ENCODE measurements at places on chromosomes 12 and 14. TPM values are rescaled to one million over a fixed set of nuclear protein-coding genes. Genes with fewer than 3 reads are reported as not detected.

- DNase-seq: no peak
Measured at GRCh38 chr12:44774815-44775411, 101.2 kb downstream of the NELL2 start.

DNA sequence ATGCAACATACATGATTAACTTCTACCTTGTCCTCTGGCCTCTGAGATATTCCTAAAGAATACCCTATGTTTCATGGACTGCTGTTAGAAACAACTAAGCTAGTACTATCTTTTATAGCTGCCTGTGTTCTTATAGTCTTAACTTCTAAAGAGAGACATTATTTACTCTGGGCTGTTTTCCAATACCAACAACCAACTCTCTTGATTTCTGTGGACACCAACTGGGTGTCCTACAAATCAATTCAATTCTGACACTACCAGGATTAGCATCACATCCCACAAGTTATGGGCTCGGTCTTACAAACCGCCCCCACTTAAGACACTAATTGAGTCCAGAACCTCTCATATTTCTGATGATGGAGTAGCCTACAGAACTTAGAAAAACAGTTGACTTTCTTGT lies 8.3 kb downstream of the XPOT start:
- no peak for DNase-seq

- no peak for DNase-seq
Measured at GRCh38 chr14:50733494-50733893, 65.4 kb upstream of the SAV1 start.

GRCh38 chr14:81710232-81710845 lies 176.7 kb upstream of the SEL1L start:
- DNase-seq: no peak

DNA sequence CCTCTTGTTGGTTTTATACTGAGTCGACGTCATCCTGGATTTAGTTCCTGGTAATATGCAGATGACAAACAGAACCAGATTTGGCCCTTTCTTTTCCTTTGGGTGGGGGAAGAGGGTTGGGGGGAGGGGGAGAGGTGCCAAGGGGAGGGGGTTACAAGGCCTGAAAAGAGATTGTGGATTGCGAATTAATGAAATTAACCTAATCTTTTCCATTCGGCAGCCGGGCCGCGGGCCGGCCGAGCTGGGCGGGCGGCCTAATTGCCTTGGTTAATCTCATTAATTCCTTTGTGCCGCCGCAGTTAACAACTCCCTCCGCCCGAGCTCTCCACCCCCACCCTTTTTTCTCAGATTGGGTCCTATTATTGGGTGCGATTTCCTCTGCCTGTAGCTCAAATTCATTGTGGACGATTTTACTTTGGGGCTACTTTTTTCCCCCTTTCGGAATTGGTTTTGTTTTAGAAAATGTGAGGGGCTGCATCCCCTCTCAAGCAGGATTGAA lies 387 bp upstream of the GSC start:
- no peak for DNase-seq

DNA sequence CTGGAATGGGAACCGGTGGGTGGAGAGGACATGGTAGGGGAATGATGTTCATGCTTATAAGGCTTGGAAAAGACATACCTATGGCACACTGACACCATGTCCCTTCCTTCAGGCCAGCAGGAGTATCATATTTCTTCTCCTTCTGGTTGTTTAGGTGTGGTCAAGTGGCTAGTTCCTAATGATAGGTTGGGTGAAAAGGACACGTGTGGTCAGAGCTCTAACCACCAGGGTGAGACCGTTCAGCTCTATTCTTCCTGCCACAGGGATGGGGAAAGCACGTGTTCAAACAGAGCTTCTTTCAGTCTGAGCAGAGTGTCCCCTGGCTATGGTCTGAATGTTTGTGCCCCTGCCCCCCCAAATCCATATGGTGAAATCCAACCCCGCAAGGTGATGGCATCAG lies 209.1 kb downstream of the PAX9 start:
- no peak for DNase-seq

GRCh38 chr12:17060260-17060659 lies 454.3 kb upstream of the LMO3 start:
- no peak for DNase-seq

DNA sequence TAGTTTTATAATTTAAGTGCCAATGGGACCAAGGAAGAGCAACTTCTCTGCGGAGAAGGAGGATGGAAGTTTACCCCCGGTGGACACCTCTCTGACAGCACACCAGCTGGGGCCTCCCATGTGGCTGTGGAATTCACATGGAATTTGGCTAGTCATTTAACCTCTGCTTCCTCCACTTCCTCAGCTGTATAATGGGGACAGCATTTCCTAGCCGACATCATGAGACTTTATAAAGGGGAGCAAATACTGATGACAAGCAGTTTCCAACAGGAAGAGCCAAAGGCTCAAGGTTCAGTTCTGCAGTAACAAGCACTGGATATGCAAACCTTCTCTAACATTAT lies 7.5 kb downstream of the DUSP6 start:
- no peak for DNase-seq

DNA sequence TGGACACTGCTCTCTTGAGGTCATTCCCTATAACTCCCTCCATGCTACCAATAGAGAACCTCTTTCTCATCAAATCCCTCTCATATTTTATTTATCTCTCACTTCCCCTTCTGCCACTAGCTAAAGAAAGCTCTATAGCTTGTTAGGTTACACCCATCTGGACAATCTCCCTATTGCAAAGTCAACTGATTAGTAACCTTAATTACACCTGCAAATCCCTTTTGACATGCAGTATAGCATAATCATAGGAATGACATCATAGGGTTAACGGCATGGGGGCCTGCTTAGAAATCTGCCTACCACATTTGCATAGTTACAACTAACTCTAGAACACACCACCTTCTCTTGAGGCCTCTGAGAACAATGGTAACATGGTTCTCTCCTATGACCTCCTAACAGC lies 181.2 kb downstream of the EMP1 start:
- DNase-seq: no peak

DNA sequence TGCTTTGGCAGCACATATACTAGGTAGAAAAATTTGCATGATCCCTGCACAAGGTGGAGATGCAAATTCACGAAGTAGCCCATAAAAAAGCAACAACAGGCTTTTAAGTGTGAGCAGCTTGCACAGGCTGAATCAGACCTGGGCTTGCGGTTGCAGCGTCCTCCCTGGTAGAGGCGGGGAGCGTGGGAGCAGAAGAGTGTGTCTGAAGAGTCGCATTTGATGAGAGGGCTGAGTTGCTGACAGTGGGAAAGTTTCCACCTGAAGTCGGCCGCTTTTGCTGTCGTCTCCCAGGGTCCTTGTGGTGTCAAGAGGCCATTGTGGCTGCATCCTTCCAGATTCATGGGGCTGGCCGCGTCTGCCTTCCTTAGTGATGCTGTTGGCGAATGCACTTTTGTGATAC lies 6.2 kb downstream of the AACS start:
- DNase-seq: no peak

Gene MGP
- 4.0 TPM for polyA plus RNA-seq

Gene LTBP2
- polyA plus RNA-seq: 61.8 TPM

Gene LRRK2
- polyA plus RNA-seq: 2.6 TPM

Gene RAD9B
- 0.26 TPM for polyA plus RNA-seq

Gene PMEL
- 1.6 TPM for polyA plus RNA-seq

Gene PAN2
- 22.2 TPM for polyA plus RNA-seq

Gene NKX2-1
- not detected for polyA plus RNA-seq

Gene DEGS2
- polyA plus RNA-seq: not detected

Gene KCNH3
- polyA plus RNA-seq: 0.01 TPM

Gene RPL10L
- not detected for polyA plus RNA-seq

Gene PELI2
- 25.7 TPM for polyA plus RNA-seq

Gene B3GNT4
- 0.12 TPM for polyA plus RNA-seq

Data from AG04450 (cell line).